ENCODE measurements at places on chromosomes 1 and 21.

DNA sequence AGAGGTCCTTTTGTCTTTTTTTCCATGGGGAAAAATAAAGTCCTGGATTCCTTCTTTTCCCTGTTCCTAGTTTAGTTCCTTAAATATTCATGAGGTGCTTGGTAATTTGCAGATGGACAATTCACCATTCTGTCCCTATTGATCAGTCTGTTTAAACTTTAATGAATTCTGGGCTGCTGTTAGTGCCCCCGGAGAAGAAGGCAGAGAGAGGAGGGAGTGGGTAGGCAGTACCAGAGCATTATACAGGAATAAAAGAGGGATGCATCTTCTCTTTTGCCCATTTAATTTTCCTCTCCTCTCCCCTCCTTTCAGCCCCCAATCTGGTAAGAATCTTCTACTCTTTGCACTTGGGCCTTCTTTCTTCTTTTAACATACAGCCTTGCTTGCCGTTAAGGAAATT, 25.9 kb downstream of the FGGY start:
- no peak for DNase-seq

- no peak for DNase-seq
Observed at GRCh38 chr1:9917901-9918300, 7.8 kb upstream of the CTNNBIP1 start.

- DNase-seq: no peak
Observed at GRCh38 chr21:36646645-36647044, 52.3 kb upstream of the SIM2 start.

DNA sequence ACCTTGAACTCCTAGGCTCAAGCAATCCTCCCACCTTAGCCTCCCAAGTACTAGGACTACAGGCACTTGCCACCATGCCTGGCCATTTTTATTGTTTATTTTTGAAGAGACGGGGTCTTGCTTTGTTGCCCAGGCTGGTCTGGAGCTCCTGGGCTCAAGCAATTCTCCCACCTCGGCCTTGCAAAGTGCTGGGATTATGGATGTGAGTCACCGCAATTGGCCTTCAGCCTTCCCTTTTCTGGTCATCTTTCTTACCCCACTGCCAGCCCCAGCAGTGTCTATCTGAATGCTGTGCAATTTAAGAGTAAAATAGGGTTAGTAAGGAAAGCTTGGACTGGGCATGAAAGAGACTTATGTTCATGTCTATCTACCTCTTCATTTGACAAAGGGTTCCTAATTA, 6.1 kb upstream of the KLF17 start:
- no peak for DNase-seq

DNA sequence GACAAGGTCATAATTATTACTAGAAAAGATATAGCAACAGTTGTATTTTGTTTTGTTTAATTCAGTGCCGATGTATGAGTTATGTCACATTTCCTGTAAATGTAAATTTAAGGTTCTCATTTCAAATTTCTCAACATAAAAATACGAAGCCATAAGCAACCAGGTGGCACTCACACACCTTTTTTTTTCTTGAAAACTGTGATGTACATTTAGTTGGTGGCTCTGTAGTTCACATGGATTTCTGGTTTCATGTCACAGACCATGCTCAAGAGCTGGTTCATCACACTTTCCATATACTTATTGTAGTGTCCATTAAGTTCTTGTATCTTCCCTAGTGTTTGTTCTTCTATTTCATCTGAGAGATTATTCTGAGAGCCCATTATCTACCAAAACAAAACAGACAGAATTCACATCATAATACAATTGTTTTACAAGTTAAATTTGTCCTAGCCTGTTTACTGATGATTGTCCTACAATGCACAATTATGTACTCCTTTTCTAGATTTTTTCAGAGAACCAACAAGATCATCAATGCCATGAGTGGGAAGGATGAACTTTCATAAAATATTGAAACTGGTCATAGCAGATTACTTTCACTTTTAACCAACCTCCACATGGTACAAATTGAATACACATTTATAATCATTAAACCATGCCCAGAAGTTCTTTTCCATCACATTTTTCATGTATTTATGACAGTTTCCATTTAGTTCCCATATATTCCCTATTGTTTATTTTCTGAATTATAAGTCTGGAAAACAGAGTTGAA, 17.1 kb downstream of the ATP6V1G3 start:
- DNase-seq: no peak

GRCh38 chr1:216562383-216562782, 139.1 kb upstream of the USH2A start:
- DNase-seq: no peak

GRCh38 chr1:54866801-54867716, 19.9 kb downstream of the DHCR24 start:
- no peak for DNase-seq

Measured in Right ventricle myocardium superior (tissue), 1 donor.